ENCODE measurements at places on chromosomes 5 and 9.
A peak's percentile ranks its signal among the peaks of the same experiment; 100 is the strongest.

- no peak for DNase-seq
Measured at GRCh38 chr5:61953913-61954312, 352.1 kb upstream of the KIF2A start.

DNA sequence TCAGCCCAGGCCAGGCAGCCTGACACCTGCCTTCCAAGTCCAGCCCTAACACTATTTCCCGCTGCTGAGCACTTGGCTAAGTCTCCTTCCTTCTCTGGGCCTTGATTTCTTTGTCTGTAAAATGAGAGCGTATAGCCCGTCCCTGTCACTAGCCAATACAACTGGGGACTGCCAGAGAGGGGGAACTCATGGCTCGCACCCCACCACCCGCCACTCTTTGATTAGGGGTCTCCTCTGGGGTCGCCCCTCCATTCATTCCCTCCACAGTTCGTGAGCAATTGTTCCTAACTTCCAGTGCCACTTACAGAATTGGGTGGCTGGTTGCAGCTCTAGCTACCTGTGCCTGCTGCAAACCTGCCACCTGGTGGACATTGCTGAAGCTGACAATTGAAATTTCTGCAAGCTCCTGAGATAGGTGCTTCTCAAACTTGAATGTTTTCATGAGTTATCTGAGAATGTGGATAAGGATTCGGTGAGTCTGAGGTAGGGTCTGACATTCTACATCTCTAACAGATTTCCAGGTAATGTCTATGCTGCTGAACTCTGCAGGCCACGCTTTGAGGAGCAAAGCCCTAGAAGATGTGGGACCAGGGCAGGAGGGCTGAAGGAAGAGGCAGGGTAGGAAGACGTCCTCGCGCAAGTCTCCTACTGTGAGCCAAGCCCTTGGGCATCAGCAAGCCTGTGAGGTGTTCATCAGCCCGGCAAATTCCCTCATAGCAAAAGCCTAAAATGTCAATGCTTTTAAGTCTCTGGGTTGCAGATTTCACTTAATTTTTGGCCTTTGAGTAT, 13.3 kb upstream of the RECK start:
- DNase-seq = no peak

DNA sequence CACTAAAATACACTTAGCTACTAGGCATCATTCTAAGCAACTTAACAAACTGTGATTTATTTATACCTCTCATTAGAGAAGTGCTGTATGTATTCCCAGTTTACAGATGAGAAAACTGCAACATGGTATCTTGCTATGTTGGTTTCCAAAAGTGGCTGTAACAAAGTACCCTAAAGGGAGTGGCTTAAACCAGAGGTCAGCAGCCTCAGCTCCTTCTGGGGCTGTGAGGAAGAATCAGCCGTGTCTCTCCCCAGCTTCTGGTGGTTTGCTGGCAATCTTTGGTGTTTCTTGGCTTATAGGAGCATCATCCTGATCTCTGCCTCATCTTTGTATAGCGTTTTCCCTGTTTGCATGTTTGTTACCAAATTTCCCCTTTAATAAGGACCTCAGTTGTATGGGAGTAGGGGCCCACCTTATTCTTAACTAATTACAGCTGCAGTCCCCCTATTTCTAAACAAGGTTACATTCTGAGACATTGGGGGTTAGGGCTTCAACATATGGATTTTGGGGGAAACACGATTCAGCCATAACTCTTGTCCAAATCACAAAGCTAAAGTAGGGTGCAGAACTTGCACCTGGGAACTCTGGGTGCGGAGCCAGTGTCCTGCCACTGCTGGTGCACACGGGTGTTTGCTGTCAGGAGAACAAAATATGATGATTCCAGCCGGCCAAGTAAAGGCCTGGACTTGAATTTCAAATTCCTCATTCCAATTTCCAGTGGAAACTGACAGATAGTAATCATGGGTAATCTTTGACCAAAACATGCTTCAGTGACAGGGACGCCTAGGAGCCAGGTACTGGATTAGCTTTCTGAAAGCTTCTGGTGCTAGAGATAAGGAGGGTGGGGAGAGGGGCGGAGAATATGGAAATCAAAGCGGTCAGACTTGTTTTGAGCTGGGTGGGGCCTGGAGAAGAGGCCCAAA, 43.3 kb downstream of the RAI14 start:
- no peak for DNase-seq

GRCh38 chr5:32449262-32449661, 4.7 kb upstream of the ZFR start:
- DNase-seq = no peak

DNA sequence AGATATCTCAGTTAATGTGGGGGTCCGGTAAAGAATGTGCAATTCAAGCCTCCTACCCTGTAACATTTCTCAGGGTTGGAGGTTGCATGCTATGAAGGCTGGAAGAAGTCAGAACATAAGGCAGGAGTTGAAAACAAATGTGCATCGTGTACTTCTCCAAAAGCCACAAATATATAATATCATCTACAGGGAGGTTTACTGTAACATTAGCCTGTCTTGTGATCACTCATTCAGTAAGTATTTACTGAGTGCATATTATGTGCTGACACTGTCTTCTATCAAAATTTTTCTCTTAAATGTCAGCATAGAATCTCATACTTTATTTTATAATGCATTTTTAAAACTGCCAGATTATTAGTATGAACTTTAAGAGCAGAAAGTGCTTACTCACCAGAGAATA, 105.6 kb upstream of the ZNF366 start:
- DNase-seq = no peak

- no peak for DNase-seq
Measured at GRCh38 chr9:127380479-127380878, 16.5 kb upstream of the SLC2A8 start.

DNA sequence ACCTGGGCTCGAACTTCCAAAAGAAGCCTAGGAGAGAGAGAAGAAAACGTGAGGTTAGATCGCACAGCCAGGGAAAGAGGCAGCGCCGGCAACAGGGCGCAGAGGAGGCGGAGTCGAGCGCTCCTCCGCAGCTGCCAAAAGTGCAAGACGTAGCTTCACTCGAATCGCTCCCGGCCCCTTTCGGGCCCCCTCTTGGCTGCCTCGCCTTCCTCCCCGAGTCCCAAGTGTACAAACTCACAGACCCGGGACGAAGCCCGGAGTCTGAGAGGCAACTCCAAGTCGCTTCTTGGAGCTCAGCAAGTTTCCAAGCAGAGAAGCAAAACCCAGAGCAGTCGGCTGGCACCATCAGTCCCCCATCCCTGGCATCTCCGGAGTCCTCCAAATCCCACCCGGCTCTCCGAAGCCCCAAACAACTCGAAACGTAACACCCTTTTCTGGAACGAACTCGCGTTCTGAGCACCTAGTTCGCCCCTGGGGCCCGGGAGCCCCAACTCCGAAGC, 1.2 kb downstream of the MIER3 start:
- no peak for DNase-seq

GRCh38 chr5:131218392-131218791, 45.5 kb upstream of the CDC42SE2 start:
- no peak for DNase-seq

- DNase-seq = no peak
Measured at GRCh38 chr9:134049772-134050588, 17.8 kb downstream of the BRD3 start.

- no peak for DNase-seq
Measured at GRCh38 chr9:11086561-11086960, 473.8 kb upstream of the PTPRD start.

- DNase-seq = no peak
Measured at GRCh38 chr5:158751961-158752655, 347.6 kb downstream of the EBF1 start.

GRCh38 chr9:97418880-97419279, 7.0 kb downstream of the TDRD7 start:
- DNase-seq = no peak

- no peak for DNase-seq
Measured at GRCh38 chr5:79853028-79853427, 138.0 kb downstream of the MTX3 start.

DNA sequence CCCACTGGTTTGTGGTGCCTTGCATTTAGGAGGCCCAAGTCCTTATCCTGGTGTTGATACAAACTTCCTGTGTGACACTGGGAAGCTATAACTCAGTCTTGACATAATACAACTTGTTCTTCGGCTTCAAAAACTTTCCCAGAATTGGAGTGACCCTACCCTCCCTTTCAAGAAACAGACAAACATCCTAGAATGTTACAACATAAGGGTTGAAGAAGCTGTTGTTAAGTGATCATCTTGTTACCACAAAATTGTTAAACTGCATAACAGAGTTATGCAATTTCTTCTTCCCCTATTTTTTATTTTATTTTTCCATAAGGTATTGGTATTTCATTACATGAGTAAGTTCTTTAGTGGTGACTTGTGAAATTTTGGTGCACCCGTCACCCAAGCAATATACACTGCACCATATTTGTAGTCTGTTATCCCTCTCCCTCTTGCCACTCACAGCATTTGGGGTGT, 21.3 kb downstream of the TLR4 start:
- no peak for DNase-seq

- DNase-seq = no peak
Measured at GRCh38 chr5:118616281-118616680, 372.1 kb downstream of the DTWD2 start.

GRCh38 chr5:1371218-1371971, 26.5 kb upstream of the CLPTM1L start:
- no peak for DNase-seq

GRCh38 chr9:131442351-131442750, 48.5 kb downstream of the PRRC2B start:
- no peak for DNase-seq

- DNase-seq = no peak
Measured at GRCh38 chr5:124232515-124232914, 513.9 kb downstream of the ZNF608 start.

- no peak for DNase-seq
Measured at GRCh38 chr9:69454321-69454720, 129.3 kb downstream of the ENTREP1 start.

GRCh38 chr9:93450945-93451815, at the start of gene FAM120A:
Gene FAM120A (plus strand): TSS chr9:93451685. CDS start chr9:93451916, 231 bp downstream.
- DNase-seq = peak; percentile 59

DNA sequence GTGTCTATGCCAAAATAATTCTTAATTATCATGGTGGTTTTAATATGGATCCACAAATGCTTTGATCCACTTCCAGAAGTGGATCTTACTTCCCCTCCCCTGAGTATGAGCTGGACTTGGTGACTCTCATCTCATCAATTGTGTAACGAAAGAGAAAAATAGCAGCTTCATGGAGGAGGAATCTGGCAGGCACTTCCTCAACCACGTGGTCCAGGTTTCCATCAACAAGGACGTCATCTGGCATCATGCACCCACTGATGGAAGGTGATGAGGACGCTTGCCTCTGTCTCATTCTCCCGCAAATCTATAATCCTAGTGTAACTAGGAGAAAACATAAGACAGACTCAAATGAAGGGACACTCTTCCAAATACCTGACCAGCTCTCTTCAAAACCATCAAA, 54.6 kb upstream of the S1PR3 start:
- no peak for DNase-seq

DNA sequence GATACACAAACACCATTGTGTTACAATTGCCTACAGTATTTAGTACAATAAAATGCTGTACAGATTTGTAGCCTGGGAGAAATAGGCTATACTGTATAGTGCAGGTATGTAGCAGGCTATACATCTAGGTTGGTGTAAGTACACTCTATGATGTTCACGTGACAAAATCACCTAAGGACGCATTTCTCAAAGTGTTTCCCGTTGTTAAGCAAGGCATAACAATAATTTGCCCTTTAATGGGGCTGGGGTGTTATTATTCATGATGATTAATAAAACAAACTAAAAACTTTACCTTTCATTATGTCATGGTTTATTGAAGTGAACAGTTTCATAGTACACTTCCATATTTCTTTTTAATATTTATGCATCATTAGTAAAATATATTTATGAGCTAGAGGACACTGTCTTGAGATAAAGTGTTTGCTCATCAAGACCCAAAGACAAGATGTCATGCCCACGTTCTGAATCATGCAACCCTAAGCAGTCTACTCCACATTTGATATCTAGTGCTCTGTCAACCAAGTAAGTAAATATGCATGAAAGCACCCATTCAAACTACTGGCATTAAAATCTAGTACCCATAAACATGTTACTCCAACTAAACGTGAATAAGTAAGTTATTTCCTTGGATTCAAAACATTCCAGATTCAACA, 220.5 kb downstream of the NR2F1-AS1 start:
- no peak for DNase-seq

GRCh38 chr5:98624145-98624880, 149.2 kb upstream of the RGMB start:
- DNase-seq = no peak

GRCh38 chr5:100643473-100643872, 108.3 kb downstream of the FAM174A start:
- DNase-seq = no peak

GRCh38 chr9:33159777-33160127, 7.4 kb downstream of the B4GALT1 start:
- no peak for DNase-seq

DNA sequence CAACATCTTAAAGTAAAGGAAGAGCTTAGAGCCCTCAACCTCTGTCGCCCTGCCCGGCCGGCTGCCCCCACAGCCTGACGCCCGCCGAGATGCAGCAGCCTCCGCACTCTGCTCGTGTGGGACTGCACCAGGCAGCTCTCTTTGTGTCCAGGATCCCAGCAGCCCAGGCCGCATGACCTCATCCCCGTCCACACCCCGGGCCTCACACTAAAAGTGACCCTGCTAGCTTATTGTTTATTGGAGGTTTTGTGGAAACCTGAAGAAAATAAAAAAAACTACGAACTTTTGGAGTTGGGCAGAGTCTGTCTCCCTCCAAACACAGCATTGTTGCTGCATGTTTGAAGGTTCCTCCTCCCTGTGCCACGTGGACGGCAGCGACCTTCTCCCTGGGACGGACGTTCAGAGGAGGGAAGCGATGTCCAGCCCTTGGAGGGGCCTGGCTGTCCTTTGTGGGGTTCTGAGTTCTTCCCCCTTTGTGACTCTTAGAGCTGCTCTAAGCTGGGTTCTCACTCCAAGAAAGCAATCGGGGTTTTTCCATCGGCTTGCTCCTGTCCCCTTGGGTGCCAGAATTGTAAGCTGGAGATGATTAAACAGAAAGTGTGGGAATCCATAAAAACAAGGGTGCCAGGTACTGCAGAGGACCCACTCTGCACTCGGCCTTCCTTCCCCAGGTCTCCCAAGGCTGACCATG, 103.5 kb upstream of the COL5A1 start:
- no peak for DNase-seq

DNA sequence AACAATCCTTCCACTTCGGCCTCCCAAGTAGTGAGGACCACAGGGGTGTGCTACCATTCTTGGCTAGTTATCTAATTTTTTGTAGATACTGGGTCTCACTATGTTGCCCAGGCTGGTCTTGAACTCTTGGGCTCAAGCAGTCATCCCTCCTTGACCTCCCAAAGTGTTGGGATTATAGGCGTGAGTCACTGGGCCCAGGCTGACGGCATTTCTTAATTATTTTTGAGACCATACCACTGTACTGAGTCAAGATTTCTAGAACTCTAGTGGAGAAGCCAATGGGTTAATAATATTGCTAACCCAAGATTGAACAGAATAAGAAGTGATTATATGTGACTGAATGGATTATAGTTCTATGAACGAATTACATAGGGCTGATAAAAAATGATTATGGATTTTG, 66.7 kb downstream of the TARS1 start:
- no peak for DNase-seq

DNA sequence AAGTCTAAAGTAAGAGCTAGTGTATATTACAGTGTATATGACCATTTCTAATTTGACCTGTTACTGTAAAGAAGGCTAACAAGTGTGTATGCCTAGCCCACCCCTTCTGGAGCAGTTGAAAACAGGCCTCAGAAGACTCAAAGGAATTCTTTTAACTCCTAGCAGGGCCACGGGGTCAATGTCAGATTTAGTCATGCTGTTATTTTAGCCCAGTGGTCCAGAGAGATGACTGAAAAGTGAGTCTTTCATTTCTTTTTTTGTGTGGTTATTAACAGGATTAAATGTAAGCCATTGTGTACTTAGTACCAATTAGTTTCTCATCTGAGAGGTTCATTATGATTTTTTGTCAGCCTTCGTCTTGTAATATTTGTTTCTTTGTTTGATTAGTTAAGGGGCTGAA, 24.4 kb downstream of the ZCCHC7 start:
- DNase-seq = no peak
